ENCODE measurements at places on chromosomes 4 and X.

DNA sequence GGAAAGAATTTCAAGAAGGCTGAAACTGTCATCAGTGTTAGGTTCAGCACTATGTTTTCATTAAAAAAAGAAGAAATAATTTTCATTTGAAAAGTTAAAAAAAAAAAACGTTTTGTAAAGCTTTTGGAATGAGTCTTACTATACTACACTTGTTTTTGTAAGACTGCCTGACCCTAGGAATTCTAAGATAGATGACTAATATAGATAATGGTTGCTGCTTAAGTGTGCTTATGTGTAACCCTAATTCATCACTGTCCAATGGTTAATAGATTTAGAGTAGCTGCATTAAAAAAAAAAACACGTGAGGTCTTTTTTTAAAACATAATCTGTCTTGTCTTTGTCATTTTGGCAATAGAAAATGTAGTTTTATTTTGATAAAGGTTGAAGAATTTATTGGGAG is 323.2 kb downstream of the IL1RAPL1 start:
- DNase-seq = no peak

- DNase-seq = no peak
These were observed 28.7 kb downstream of the PDLIM5 start for GRCh38 chr4:94480362-94480951.

GRCh38 chrX:15758140-15758539 is 20.1 kb downstream of the CA5B start:
- DNase-seq = no peak

GRCh38 chrX:16148896-16149295 is 18.4 kb upstream of the MAGEB17 start:
- DNase-seq = no peak

DNA sequence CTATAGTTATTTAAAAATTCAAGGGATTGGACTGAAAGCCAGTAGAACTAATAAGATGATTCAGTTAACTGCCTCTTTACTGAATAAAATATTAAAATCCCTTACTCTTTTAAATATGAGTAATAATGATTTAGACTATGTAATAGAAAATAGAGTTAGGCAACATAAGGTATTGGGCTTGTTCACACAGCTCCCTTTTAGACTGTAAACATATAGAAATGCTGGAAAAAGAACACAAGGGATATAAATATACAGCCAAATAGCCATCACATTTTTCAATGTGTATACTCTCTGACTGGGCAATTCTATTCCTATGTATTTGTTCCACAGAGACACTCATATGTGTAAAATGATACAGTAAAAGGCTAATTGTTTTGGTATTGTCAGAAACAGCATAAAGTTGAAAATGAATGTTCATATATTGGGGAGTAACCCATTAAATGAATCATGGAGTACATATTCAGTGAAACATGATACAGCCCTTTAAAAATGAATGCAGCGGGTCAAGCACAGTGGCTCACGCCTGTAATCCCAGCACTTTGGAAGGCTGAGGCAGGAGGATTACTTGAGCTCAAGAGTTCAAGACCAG is 129.8 kb downstream of the TBC1D19 start:
- no peak for DNase-seq

- DNase-seq = no peak
These were observed 133.4 kb upstream of the TTC29 start for GRCh38 chr4:147078875-147079658.

DNA sequence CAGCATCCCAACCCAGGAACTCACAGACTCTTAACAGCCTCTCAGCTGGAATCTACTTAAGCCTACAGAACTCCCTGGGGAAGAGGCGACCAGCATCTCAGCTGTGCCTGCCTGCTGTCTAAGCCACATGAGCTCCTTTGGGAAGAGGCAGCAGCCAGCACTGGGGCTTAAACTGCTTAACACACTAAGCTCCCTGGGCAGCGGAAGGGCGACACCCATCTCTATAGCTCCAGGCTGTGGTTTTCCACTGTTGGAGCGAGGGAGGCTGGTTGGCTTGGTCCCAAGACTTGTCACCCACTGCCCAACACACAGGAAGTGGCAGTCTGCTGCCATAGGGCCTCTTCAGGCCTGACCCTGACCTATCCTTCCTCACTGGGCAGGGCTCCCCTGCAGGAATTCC is 1544.1 kb upstream of the ADGRL3 start:
- no peak for DNase-seq

GRCh38 chr4:75672461-75673026 is 667 bp downstream of the G3BP2 start:
- DNase-seq = no peak

DNA sequence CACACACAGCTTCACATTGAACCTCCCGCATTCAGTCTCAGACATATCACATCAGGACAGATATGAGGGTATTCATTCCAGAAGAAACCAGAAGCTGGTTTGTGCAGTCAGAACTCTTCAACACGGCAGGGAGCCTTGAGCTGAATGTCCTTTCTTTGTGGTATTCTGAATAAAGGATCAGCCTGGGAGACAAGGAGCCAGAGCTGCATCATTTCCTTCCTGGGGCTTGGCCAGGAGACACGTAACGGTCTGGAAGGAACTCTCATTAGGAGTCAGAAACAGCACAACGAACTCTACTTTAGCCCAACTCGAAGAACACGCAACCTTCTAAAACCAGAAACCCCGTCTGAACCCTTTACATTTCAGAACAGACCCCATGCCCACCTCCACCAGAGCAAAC is 46.4 kb downstream of the KDR start:
- no peak for DNase-seq

- no peak for DNase-seq
These were observed 33.9 kb downstream of the WDR1 start for GRCh38 chr4:10082459-10083272.

GRCh38 chrX:103414561-103414960 is 38.2 kb downstream of the BEX3 start:
- DNase-seq = no peak

- no peak for DNase-seq
These were observed 58.4 kb downstream of the KLHL5 start for GRCh38 chr4:39120418-39120817.

DNA sequence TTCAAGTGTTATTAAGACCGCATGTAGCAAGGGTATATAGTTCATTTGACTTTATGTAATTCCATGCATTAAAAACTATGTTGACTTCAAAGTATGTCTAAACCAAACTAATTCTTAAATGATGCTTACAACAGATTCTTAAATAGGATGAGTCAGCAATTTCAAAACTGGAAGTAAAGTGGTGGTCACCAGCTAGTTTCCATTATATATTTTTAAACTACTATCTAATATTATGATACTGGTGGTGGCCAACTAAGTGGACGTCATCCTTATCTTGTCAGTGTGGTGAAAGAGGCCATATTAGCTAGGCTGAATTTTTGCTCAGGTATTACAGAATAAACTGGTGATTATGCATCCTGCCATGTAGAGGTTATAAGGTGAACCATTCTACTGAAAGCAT is 1.2 kb downstream of the IL15 start:
- DNase-seq = no peak

DNA sequence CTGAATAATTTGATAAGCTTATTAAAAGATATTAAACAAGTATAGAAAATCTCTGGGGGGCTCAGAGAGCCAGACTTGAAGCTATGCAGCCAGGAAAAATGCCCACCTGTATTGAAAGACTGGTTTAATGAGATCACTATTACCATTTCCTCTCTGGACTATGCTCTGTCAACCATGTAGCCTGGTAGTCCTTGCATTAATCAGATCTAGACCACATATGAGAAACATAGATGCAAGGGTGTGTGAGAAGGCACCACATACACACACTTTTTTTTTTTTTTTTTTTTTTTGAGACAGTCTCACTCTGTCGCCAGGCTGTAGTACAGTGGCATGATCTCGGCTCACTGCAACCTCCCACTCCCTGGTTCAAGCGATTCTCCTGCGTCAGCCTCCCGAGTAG is 75.9 kb upstream of the ATP8A1 start:
- no peak for DNase-seq

GRCh38 chr4:33751050-33751449 is 2493.3 kb downstream of the ARAP2 start:
- DNase-seq = no peak

DNA sequence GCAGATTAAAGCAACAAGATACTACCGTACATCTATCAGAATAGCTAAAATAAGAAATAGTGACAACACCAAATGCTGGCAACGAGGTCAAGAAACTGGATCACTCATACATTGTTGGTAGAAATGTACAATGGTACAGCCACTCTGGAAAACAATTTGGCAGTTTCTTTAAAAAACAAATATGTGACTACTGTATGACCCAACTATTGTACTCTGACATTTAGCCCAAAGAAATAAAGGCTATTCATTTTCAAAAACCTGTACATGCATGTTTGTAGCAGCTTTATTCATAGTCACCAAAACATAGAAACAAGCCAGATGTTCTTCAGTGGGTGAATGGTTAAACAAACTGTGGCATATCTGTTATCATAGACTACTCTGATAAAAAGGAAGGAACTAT is 8.2 kb downstream of the CLCN3 start:
- DNase-seq = no peak

- DNase-seq = no peak
These were observed 14.2 kb upstream of the TFDP3 start for GRCh38 chrX:133232331-133232730.

DNA sequence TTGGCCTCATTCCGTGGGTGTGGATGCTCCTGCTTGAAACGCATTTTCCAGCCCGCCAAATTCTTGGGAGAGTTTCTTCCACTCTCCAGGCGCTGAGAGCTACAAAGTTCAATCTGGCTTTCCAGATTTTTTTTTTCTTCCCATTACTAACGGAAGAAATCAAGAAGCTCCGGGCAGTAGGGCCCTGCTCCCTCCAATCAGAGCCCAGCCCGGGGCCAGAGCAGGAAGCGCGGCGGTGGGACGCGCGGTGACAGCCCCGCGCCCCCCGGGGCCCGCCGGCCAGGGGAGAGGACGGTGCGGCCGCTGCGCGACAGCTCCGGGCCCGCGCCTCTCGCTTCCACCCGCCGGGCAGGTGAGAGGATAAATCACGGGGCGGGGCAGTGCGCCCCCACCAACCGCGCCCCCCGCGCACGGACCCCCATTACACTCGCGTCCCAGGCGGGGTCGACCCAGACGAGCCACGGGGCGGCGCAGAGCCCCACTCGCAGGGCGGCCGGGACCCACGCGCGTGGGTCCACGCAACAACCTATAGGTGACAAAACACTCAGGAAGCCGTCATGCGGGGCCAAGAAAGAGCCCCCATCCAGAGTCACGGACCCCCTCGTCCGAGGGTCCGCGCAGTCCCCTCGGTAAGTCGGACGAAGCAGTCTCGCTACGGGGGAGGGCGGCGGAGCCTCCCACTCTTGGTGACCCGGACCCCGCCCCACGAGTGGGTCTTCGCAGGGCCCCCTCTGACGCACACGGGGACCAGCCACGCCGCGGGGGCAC is 868 bp downstream of the AFAP1 start:
- DNase-seq = no peak

GRCh38 chrX:47172971-47173792 is 20.4 kb upstream of the UBA1 start:
- DNase-seq = no peak

GRCh38 chr4:148044912-148045352 is 313.0 kb downstream of the ARHGAP10 start:
- DNase-seq = no peak

DNA sequence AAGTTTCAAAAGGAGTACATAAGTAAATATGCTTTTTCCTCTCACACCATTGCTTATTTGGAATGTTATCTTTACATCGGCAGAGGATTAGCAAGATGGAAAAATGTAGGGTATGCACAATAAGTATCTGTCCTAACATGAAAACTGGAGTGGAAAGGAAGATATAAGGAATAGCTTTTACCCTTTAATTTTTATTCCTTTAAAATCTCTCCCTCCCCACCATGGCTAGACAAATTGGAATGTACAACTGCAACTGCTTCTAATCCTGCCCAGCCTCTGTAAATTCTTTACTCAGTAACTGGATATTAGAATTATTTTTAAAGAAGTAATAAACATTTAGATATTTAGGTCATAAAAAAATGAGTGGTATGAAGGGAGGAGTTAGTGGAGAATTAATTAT is 171.5 kb downstream of the PCDH18 start:
- DNase-seq = no peak

DNA sequence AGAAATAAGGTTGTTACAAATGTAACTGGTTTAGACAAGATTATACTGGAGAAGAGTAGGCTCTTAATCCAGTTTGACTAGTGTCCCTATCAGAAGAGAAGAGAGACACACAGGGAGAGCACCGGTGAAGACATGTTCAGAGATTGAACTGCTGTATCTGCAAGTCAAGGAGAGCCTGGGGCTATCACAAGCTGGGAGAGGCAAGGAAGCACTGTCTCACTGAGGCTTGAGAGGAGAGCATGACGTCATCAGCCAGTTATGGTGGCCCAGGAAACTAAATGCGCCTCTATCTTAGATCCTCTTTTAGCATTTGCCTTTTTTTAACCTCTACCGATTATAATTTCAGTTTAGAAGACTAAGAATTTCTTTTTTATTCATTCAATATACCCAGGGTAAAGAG is 583.4 kb downstream of the TRAM1L1 start:
- DNase-seq = no peak

DNA sequence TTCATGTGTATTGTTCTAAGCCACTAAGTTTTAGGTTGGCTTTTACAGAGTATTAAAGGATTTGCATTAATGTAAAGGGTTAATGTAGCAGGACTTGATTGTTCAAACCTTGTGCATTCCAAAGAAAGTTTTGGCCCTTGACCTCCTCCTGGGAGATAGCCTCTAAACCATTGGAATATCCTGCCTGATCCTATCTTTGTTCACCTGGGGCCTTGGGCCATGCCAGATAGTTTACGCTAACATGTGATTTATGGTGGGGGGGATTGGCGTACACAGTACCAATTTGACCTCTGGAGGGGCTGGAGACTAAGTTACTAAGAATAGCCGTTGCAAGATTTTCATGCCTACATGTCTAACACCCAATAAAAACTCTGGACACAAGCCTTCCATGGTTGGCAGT is 1002.7 kb upstream of the PABPC4L start:
- DNase-seq = no peak

Measured in NCI-H2227 treated with DMSO at 0.1 percent for 48 hours (cell line).